ENCODE measurements at places on chromosomes 5 and 9. TPM values are rescaled to one million over a fixed set of nuclear protein-coding genes. Genes with fewer than 3 reads are reported as not detected.

The NUTM2G gene
- polyA plus RNA-seq, result 0.02 TPM

The HRH2 gene
- polyA plus RNA-seq, result 5.2 TPM

The HTR1A gene
- not detected for polyA plus RNA-seq

DNA sequence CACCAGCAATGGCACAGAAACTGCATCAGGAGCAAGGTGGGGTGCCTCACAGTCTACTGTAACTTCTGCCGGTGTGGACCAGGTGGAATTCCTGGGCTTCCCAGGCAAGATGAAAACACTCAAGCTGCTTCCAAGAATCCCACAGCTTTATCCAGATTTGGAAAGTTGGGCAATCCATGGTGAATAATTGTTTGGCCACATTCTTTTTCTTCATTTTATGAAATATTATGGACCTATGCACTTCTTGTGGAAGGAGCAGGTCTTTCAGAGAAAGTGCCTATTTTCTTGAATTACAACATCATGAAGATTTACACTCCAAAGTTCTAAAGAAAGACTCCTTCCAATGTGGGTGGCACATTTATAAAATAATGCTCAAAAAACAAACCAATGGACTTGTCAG, 503.6 kb downstream of the SEMA5A start:
- DNase-seq, result no peak
- no peak overlapping the region for H3K27ac ChIP-seq
- no peak overlapping the region for H3K4me3 ChIP-seq
- no peaks in the 10 kb centered on the region for H3K4me1 ChIP-seq

GRCh38 chr5:18281947-18282581, 647.8 kb downstream of the TAF11L14 start:
- no peak overlapping the region for H3K4me3 ChIP-seq
- H3K4me1 ChIP-seq, result no peaks in the 10 kb centered on the region
- DNase-seq, result no peak
- H3K36me3 ChIP-seq, result no peaks in the 10 kb centered on the region

GRCh38 chr5:991472-992267, 16.9 kb upstream of the NKD2 start:
- no peak overlapping the region for H3K27ac ChIP-seq
- no peak overlapping the region for H3K4me3 ChIP-seq
- no peak for DNase-seq
- H3K27me3 ChIP-seq, result peaks cover 10% of the 10 kb centered on the region
- H3K36me3 ChIP-seq, result no peaks in the 10 kb centered on the region
- peaks cover 17% of the 10 kb centered on the region for H3K4me1 ChIP-seq

- no peak for DNase-seq
- no peaks in the 10 kb centered on the region for H3K27me3 ChIP-seq
- H3K27ac ChIP-seq, result no peak overlapping the region
- no peak overlapping the region for H3K4me3 ChIP-seq
- H3K4me1 ChIP-seq, result peaks cover 4% of the 10 kb centered on the region
These were observed 53.8 kb downstream of the RAPGEF1 start for GRCh38 chr9:131685753-131686706.

DNA sequence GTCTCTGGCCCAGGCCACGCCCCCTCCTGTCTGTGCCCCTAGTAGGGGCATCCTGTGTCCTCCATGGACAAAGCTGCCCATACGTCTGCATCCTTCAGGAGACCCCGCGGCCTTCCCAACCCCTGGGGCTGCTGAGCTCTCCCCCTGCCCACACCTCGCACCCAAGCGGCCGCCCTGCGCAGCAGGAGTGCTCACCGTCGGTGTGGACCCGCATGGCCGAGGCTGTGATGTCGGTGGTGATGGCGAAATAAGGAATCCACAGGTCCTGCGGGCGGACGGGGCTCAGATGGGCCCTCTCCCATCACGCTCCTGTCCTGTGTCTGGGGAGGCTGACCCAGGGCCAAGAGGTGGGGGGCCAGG, 4.8 kb upstream of the NSMF start:
- H3K27ac ChIP-seq, result no peak overlapping the region
- no peak overlapping the region for H3K4me3 ChIP-seq
- no peak for DNase-seq
